Body of pancreas (tissue), 4 donors: ENCODE measurements at places on chromosomes 6 and 20. TPM values are rescaled to one million over a fixed set of nuclear protein-coding genes. Genes with fewer than 3 reads are reported as not detected.

Gene SMLR1
- total RNA-seq, result 0.52 TPM

Gene SLC18B1
- total RNA-seq, result 9.9 TPM

Gene MOG
- total RNA-seq, result not detected

Gene MOXD1
- total RNA-seq, result 3.9 TPM

Gene CLVS2
- total RNA-seq, result under 0.01 TPM

Gene MYT1
- total RNA-seq, result not detected

Gene LHFPL5
- total RNA-seq, result 5.6 TPM

Gene KHDC1L
- not detected for total RNA-seq

DNA sequence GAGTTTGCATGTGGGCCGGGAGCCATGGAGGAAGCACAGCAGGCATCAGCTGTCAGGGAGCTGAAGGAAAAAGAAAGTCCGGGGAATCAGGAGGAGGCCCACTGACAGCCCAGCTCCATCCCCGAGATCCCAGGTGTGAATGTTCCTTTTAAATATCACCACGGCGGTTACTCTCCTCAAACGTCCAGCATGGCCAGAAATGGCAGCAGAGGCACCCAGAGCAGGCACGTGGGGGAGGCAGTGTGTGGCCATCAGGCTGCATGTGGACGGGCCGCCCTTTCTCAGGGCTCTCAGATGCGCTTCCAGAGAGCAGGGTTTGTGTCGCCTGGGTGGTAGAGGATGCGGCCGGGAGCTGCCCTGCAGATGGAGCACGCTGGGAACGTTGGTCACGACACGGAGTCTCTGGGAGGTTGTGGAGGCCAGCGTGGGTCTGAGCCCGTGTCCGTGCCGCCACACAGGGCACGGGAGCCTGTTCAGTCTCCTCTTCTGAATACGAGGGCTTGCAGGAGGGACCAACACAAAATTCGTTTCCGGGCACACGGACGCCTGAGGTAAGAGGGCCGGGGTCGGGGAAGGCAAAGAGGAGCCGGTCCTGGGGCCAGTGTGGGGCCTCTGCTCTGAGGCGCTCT lies 45.3 kb upstream of the DACT2 start:
- no peaks in the 10 kb centered on the region for H3K4me1 ChIP-seq
- no peaks in the 10 kb centered on the region for H3K27me3 ChIP-seq
- no peaks in the 10 kb centered on the region for H3K36me3 ChIP-seq

- H3K36me3 ChIP-seq, result no peaks in the 10 kb centered on the region
- H3K4me1 ChIP-seq, result no peaks in the 10 kb centered on the region
- H3K27me3 ChIP-seq, result no peaks in the 10 kb centered on the region
These were observed 610.5 kb upstream of the MAN1A1 start for GRCh38 chr6:119960036-119960435.

GRCh38 chr6:144123836-144124235 lies 26.5 kb upstream of the STX11 start:
- H3K36me3 ChIP-seq, result no peaks in the 10 kb centered on the region
- H3K27ac ChIP-seq, result no peak overlapping the region
- H3K27me3 ChIP-seq, result no peaks in the 10 kb centered on the region
- H3K4me3 ChIP-seq, result no peak overlapping the region
- no peak for DNase-seq

DNA sequence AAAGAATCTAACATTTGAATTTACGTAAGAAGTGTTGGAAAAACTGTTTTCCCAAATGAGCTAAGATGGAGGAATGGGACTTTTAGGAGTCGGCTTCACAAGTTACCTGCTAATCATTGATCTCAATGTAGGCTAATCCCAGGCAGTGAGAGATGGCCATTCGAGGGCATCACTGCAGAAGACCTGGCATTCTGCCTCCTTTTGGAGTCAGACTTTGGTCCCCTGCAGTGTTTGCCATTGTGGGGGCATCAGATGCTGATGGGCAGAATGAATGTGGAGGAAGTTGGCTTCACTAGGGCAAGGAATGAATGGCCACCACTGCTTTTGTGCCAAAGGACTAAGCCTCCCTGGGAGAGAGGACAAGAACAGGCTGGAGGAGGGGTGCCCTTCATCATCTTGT lies 55.7 kb upstream of the NKX2-2 start:
- H3K4me1 ChIP-seq, result no peaks in the 10 kb centered on the region
- H3K27me3 ChIP-seq, result no peaks in the 10 kb centered on the region
- no peaks in the 10 kb centered on the region for H3K36me3 ChIP-seq
- H3K4me3 ChIP-seq, result no peak overlapping the region
- no peak overlapping the region for H3K27ac ChIP-seq

DNA sequence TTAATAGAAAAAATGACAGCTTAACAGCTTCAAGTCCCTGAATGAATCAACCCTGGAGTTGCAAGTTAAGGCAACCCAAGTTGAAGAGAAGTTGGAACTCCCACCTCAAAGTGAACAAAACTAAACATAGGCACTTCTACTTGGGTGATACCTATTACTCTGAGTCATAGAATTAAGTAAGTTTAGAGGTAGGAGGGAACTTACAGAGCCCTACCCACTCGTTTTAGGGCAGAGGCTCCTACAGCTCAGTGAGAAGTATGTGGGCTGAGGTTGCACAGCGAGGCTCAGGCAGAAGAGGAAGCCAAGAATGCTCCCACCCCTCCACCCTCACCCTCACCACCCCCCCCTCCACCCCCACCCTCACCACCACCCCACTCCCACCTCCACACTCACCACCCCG lies 42.2 kb downstream of the NFATC2 start:
- H3K27ac ChIP-seq, result no peak overlapping the region
- H3K4me1 ChIP-seq, result no peaks in the 10 kb centered on the region
- no peak overlapping the region for H3K4me3 ChIP-seq
- DNase-seq, result no peak
- no peaks in the 10 kb centered on the region for H3K36me3 ChIP-seq

DNA sequence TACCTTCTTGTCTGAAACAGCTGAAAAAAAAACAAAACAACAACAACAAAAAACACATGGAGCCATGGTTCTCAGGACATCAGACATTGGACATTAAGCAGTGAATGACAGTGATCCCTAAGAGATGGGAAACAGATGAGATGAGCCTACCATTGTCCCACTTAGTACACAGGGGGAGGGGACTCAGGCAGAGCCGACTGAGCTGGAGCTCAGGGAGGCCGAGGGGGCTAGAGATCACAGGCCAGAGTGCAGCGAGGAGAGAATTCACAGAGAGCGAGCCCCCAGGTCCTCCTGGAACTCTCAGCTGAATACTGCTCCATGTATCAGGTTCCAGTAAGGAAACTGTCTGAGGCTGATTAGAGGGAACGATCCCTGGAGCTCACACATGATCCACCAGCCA lies 134.6 kb downstream of the GRM4 start:
- no peaks in the 10 kb centered on the region for H3K36me3 ChIP-seq
- no peaks in the 10 kb centered on the region for H3K27me3 ChIP-seq
- H3K27ac ChIP-seq, result no peak overlapping the region
- no peak overlapping the region for H3K4me3 ChIP-seq

DNA sequence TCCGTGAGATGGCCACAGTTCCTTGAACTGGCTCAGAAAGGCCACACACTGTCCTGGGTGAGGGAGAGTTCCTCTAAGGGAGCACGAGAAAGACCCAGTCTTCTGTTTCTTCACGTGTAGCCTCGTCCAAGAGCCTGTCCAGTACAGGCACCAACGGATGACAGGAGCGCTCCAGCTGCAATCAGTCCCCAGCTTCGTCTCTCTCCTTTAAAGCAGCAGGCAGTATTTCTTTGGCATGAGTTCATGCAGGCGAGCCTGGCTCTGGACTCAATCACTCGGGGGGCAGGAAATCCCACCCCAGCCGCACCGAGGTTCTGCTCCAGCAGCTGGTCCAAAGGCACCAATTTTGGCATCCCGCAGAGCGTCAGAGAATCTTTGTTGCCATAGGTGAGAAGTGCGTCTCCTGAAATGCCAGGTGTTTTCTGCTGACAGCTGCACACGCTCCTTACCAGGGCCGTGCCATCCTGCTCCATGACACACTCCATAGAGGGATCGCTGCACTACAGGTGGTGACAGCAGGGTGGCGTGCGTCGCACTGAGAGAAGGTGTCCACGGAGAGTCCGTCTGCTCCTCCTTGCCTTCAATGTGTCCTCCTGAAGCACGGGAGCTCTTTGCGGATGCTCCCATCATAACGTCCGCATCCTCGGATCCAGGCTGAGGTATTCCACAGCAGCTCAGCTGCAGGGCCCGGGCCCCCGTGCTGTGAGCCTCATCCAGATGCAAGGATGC lies 59.6 kb upstream of the AFDN start:
- no peaks in the 10 kb centered on the region for H3K36me3 ChIP-seq
- H3K27me3 ChIP-seq, result no peaks in the 10 kb centered on the region
- H3K27ac ChIP-seq, result no peak overlapping the region
- no peak overlapping the region for H3K4me3 ChIP-seq

DNA sequence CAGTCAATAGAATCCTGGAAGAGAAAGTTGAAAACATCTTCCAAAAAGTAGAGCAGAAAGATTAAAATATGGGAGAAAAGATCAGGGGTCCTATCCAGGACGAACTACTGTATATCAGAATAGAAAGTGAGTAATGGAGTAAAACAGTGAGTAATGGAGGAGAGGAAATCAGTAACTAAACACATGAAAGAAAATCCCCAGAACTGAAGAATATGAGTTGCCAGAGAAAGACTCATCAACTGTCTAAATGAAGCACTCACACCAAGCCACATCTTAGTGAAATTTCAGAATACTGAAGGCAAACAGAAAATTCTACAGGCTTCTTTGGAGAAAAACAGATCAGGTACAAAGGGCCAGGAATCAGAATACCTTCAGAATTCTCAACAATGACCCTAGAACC lies 14.9 kb downstream of the IL17A start:
- H3K4me3 ChIP-seq, result no peak overlapping the region
- H3K36me3 ChIP-seq, result no peaks in the 10 kb centered on the region
- no peaks in the 10 kb centered on the region for H3K4me1 ChIP-seq
- H3K27ac ChIP-seq, result no peak overlapping the region
- H3K27me3 ChIP-seq, result no peaks in the 10 kb centered on the region
- no peak for DNase-seq

DNA sequence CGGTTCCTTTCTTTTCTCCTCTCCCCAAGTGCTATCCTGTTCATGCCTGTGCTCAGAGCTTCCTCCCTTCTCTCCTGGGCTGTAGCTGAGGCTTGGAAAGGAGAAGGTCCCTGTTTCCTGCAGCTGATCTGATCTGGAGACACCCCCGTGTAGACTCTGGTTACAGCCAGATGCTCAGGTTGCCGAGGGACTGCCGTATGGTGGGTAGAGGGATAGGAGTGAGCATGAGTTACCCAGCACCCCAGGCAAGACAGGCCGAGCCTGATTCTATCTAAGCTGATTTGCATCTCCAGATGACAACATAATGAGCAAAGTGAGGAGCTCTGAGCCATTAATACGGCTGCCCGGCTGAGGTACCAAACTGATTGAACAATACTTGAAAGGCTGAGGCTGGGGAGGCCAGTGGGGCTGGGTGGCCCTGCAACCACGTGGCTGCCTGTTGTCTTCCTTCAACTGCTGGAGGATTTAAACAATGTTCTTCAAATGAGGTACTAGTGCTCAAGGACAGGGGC lies 91.8 kb downstream of the ASXL1 start:
- H3K27ac ChIP-seq, result peak overlapping the region; percentile 76
- peaks cover 11% of the 10 kb centered on the region for H3K36me3 ChIP-seq
- H3K4me1 ChIP-seq, result peaks cover 63% of the 10 kb centered on the region
- no peak overlapping the region for H3K4me3 ChIP-seq
- no peaks in the 10 kb centered on the region for H3K27me3 ChIP-seq
- peak; percentile 15 for DNase-seq

GRCh38 chr20:25005661-25006060 lies 13.1 kb upstream of the APMAP start:
- peaks cover 32% of the 10 kb centered on the region for H3K4me1 ChIP-seq
- H3K27me3 ChIP-seq, result no peaks in the 10 kb centered on the region
- H3K36me3 ChIP-seq, result peaks cover 12% of the 10 kb centered on the region
- no peak overlapping the region for H3K4me3 ChIP-seq
- H3K27ac ChIP-seq, result peak overlapping the region; percentile 58

DNA sequence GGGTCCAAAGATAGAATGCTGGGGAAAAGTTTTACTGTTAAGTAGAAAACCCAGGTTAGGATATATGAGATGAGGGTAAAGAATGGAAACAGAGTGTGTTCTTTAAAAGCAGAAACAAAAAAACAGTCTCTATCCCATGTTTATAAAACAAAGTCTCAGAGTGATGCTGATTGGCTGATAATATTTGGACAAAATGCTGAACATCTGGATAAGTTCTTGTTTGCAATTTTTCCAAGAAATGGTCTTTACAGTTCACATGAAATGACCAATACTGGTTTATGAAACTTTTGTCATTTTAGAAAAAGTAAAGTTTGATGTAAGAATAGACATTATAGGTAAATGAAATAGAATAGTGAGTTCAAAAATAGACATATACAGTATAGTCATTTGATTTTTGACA lies 96.2 kb upstream of the EYS start:
- DNase-seq, result no peak
- no peak overlapping the region for H3K27ac ChIP-seq
- H3K4me3 ChIP-seq, result no peak overlapping the region
- H3K4me1 ChIP-seq, result no peaks in the 10 kb centered on the region
- no peaks in the 10 kb centered on the region for H3K27me3 ChIP-seq

GRCh38 chr6:154230393-154230792 lies 126.2 kb downstream of the IPCEF1 start:
- no peak overlapping the region for H3K27ac ChIP-seq
- H3K4me1 ChIP-seq, result no peaks in the 10 kb centered on the region
- no peak overlapping the region for H3K4me3 ChIP-seq
- DNase-seq, result no peak

DNA sequence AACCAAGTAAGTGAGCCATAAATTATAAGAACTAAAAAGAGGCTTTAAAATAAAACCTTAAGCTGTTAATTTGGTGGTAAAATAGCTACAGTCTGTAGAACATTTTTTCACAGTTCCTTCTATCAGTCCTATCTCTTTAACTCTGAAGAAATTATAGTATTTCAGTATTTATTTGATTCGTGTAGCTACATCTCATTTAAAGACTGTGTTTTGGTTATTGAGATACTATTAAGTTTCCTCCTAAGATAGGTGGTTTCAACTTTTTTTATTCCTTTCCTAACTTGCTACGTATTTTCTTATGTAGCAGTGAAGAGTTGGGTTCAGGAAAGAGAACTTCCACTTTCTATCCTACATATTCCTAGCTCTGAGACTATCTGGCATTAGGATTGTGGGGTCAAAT lies 97.2 kb downstream of the CD2AP start:
- H3K27ac ChIP-seq, result no peak overlapping the region
- no peaks in the 10 kb centered on the region for H3K27me3 ChIP-seq
- DNase-seq, result no peak
- peaks cover 2% of the 10 kb centered on the region for H3K36me3 ChIP-seq

- peaks cover 15% of the 10 kb centered on the region for H3K4me1 ChIP-seq
- peak overlapping the region; percentile 59 for H3K27ac ChIP-seq
- H3K4me3 ChIP-seq, result no peak overlapping the region
- no peaks in the 10 kb centered on the region for H3K36me3 ChIP-seq
These were observed 60.9 kb downstream of the BCAS4 start for GRCh38 chr20:50855498-50856474.

GRCh38 chr6:13252790-13253189 lies 75.5 kb downstream of the TBC1D7 start:
- no peak for DNase-seq
- no peaks in the 10 kb centered on the region for H3K27me3 ChIP-seq
- no peak overlapping the region for H3K4me3 ChIP-seq
- H3K4me1 ChIP-seq, result peaks cover 18% of the 10 kb centered on the region
- H3K36me3 ChIP-seq, result no peaks in the 10 kb centered on the region

DNA sequence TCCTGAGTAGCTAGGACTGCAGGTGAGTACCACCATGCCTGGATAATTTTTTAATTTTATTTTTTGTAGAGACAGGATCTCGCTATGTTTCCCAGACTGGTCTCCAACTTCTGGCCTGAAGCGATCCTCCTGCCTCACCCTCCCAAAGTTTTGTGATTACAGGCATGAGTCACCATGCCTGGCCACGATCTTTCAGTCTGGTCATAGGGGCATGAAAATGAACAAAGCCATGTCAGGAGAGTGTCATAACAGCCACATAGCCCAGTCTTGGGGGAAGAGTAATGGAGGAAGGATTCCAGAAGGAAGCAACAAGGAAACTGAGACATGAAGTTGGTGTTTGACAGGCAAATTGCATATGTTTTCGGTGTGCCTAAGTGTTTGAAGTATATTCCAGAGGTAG lies 17.0 kb upstream of the SNX3 start:
- H3K27ac ChIP-seq, result no peak overlapping the region
- no peak overlapping the region for H3K4me3 ChIP-seq
- H3K27me3 ChIP-seq, result no peaks in the 10 kb centered on the region
